Motor neuron (in vitro differentiated cells): ENCODE measurements at places on chromosomes 3 and 15.

DNA sequence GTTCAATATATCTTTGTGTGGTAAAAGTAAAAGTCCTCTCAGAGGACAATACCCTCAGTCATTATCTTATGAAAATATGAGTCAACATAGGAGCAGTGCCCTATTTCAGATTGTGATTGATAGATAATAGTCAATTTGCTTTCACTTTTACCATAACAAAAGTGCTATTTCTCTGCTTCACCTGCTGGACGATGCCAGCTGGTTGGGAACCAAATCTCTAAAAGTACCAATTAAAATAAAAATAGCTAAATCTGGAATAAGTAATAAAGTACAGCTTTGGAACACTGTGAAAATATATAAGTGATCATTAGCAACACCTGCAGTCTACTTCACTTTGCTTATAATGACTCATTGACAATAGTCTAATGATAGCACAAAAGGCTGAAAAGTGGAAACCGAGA lies 390.3 kb upstream of the AGTR1 start:
- ATAC-seq = no peak

GRCh38 chr3:187735383-187735782 lies 9.9 kb downstream of the BCL6 start:
- ATAC-seq = no peak

DNA sequence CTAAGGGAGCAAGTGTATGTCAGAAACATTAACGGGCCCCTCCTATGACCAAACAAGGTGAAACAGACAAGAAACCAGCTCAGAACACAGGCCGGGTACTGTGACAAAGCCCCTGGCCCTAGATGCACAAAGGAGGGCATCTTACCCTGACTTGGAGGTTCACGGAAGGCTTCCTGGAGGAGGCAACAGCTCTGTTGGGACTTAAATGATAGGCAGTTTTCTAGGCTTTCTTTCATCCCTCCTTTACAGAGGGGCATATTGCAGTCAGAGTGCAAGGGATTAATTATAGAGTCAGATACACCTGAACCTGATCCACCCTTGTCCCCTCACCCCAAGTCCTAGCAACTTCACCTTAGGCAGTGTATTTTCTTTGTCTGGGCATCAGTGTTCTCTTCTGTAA lies 8.4 kb downstream of the EPHB3 start:
- no peak for ATAC-seq

GRCh38 chr3:9852528-9852927 lies 8.7 kb upstream of the RPUSD3 start:
- ATAC-seq = no peak

GRCh38 chr15:47541562-47541961 lies 175.7 kb upstream of the SEMA6D start:
- ATAC-seq = no peak

DNA sequence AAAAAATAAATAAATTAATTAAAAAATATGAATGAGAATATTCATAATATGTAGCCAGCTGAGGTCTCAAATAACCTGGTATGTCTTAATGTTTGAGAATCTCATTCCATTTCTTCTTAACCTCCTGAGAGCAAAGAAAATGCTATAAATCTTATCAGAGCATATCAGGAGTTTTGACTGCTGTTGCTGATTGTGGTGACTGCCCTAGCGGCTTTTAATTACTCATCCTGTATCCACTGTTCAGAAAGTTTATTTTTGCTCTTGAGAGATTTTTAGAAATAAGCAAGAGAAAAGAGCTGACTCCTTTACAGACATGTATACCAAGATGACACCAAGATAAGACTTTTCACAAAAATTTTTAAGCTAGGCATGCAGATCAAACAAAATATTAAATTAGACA lies 454.8 kb upstream of the CBLB start:
- no peak for ATAC-seq

DNA sequence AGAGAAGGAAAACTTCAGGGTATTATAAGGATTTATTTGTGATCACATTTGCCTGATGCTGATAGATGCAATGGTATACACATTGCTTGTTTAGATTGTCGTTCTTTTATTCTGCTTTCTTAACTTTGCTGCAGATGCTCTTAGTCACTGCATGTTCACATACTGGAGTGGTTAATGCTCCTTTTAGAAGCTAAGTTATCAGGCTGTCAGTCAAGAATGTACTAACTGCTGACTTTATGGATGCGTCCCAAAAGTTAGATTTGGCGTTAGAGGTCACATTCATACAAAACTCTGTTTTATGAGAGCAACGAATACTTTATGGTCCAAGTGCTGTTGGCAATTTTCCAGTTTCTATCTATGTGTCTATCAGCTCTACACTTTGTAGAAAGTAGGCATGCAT lies 160.7 kb downstream of the BBX start:
- no peak for ATAC-seq

DNA sequence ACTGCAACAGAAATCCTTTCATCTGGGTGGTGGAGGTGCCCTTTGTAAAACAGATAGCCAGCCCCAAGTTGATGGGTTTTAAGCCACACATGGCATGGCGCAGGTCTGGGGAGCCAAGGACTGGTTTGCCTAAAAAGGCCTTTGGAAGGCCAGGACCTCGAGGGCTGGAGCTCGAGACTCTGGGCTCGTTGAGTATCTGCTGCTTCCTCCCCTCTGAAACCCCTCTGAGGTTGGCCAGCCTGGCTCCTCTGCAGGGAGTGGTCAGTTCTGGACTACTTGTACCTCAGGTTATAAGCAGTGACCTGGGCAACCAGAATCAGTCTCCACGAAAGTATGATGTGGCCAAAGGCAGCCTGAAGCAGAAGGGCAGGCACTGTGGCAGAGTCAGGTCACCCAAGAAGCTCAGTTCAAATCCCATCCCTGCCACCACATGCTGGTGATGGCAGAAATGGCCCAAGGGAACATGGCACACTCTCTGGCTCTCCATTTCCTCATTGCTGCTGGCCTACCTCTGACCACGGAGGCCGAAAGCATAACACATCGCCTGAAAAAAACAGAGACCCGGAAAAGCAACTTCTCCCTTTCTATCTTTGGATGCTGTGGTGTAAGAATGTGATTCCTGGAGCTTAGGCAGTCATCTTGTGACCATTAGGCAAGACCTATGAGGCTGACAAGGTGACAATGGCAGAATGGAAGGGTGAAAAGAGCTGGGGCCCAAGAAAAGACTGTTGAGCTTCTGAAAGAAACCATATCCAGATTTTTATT lies 51.2 kb downstream of the WNT7A start:
- ATAC-seq = no peak
